Left lung (tissue), 14 donors: ENCODE measurements at places on chromosomes 7 and 10. TPM values are rescaled to one million over a fixed set of nuclear protein-coding genes. Genes with fewer than 3 reads are reported as not detected.

DNA sequence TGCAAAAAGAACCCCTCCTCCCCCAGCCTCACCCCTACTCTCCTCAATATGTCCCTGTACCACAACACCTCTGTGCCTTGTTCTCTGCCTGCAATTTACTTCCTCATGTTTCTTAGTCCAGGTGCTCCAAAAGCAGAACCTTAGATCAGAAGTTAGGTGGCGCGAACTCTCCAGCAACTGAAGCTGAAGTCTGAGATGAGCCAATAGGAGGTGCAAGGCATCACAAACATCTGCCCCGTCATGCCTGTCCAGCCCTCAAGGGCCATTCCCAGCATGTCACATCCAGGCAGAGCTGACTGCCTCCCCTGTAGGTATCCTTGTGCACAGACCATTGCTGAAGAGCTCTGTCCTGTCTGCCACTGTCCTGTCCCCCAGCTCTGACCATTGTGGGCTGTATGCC lies 508.8 kb downstream of the GRID1 start:
- DNase-seq = no peak

DNA sequence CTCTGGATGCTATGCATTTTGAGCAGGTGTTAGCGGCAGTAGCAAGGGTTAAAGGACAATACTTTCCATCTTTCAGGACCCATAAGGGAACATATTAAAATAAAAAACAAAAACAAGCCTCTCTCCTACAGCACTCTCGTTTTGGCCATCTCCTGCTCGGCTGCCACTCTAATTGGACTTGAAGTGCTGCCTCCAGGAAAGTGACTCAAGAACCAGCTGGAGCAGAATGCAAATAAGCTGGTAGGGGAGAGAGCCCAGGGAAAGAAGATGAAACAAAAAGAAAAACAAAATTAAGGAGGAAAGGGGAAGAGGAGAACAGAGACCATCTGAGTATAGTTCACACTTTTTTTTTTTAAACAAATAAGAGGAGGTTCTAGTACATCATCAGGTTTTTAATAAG lies 65.6 kb downstream of the HBP1 start:
- no peak for DNase-seq

DNA sequence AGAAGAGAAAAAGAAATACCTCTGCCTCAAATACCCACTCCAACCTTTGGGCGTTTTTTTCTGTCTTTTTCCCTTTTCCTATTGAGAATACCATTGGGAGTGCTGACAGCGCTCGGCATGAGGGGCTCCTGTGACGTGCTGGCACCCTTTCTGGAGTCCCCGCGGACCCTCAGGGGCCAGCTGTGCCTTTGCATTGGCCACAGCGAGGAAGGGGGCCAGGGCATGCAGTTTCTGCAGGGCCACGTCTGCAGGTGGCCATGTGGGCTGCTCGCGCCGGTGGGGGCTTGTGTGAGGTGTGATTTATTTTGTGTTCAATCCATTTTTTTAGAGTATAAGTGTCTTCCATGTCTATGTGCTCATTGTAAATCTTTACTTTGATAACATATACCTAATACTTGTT lies 57.4 kb downstream of the INPP5A start:
- no peak for DNase-seq

DNA sequence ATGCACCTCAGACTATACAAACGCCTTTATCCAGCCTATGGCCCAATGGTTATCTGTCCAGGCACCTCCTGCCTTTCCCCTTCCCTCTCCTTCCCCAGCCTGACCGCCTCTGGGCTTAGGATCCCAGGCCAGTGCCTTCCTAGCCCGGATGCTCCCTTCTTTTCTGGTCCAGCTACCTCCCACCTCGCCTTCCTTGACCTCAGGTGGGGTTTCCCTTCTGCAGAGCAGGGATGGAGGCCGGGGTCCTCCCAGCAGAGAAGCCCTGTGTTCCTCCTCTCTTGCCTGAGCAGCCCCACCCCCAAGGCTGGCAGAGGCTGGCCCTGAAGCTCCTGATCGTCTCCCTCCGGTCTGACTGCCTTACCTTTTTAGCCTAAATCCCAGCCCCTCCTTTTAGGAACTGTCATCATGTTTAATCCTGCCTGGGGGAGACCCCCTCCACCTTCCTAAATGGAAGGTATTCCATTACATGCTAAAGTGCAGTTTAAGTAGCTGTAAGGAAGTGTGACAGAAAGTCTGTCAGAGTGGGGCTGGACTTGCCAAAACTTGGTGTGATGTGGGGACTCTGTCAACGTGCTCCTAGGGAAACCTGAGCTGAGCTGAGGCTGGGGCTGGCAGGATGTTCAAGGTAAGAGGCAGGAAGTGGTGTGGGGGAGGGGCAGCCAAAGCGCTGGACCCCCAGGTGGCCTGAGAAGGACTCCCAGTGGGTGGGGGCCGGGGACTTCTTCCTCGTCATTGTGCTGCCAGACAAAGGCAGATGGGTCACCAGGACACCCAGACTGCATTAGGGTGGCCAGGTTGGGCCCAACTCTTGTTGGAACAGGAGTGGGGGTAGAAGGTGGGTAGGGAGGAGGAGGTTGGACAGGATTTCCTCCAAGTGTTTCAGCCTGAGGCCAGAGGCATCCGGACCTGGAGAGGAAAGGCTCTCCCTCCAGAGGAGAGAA lies 39.5 kb downstream of the LBX1 start:
- DNase-seq = no peak

KAZALD1 gene
- 11.9 TPM for polyA plus RNA-seq

DNA sequence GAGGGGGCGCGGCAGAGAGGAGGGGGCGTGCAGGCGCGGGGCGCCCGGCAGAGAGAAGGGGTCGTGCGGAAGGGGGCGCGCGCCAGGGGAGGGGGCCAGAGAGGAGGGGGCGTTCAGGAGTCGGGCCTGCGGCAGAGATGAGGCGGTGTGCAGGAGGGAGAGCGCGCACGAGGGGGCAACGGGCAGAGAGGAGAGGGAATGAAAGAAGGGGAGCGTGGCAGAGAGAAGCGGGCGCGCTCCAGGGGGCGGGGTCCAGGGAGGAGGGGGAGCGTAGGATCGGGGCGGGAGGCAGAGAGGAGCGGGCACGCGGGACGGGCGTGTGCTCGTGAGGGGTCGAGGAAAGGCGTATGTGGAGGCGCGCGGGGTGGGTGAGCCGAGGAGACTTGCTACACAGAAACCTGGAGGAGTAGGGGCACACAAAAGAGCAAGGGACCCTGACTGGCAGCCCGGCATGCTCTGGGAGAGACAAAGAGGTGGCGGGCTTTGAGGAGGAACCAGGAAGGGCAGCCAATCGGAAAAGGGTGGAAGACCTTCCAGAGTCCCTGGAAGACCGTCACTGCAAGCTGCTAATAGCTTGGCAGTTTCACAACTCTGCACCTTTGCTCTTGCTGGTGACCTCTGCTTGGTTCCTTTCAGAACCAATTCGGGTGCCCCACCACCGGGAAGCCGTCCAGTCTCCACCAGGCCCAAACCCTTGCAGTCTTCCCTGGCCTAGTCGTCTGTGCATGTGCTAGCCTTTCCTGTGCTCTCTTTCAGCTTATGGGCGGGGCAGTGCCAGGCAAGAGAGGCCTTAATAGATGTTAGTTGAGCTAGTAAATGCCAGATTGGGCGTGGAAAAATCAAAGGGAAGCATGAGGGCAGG lies 639 bp downstream of the DYDC2 start:
- peak; percentile 73 for DNase-seq

CLCN1 gene
- polyA plus RNA-seq = not detected

- DNase-seq = no peak
These were observed 81.7 kb upstream of the ITPRID1 start for GRCh38 chr7:31432176-31432575.

- no peak for DNase-seq
These were observed 54.3 kb downstream of the BMS1 start for GRCh38 chr10:42836771-42837468.

DNA sequence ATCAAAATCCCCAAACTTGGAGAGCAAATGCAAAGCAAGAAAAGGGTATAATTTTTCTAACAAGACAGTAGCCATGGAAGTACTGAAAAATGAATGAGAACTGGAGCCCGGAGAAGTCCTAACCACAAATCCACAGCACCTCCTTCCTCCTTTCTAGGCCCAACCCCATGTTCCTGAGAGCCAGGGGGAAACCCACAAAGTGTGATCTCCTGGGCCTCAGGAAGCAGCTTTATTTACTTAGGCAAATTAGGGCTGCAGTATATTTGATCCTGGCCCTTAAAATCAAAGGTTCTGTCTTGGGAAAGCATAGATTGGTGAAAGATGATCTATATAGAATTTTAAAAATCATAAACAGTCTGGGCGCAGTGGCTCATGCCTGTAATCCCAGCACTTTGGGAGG lies 103.0 kb downstream of the DOCK4 start:
- DNase-seq = no peak

PLPP4 gene
- not detected for polyA plus RNA-seq

DNA sequence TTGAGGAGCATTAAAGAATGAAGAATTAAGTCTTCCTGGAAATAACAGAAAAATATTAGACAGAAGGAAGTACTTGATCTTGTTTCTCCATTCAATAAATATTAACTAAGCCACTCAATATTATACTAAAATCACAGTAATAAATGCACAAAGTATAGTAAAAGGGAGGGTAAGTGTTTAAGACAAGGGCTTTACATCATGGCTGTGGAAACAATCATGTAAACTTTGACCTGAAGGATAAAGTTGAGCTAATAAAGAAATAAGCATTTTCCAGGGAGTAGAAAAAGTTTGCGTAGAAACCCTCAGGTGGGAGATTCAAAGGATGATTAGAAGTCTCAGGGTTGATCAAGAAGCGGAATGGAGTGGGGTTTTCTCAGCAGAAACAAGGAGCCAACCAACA lies 78.2 kb downstream of the SEMA3C start:
- no peak for DNase-seq

CALML3 gene
- polyA plus RNA-seq = 0.43 TPM

DNA sequence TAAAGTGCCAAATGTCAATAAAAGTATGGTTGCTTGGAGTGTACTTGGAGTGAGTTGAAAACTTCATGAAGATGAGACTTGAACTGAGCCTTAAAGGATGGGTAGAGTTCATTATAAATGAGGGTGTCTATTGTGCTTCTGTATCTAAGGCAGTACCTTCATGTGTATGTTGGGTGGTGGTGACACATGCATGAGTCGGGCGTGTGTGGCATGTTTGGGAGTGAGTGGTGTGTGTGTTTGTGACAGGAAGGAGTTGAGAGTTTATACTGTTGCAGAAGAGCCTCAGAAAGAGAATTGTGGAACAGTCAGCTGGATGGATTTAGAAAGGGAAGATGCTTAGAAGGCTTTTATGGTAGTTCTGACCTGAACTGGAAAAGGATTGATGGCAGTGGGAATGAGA lies 6.0 kb upstream of the ZRANB1 start:
- DNase-seq = no peak

- DNase-seq = no peak
These were observed 68.5 kb downstream of the EZH2 start for GRCh38 chr7:148815612-148816011.

- no peak for DNase-seq
These were observed 262.7 kb downstream of the WDR11 start for GRCh38 chr10:121113911-121114310.

DEPP1 gene
- 49.8 TPM for polyA plus RNA-seq

- DNase-seq = no peak
These were observed at the start of gene CLDN15 for GRCh38 chr7:101237206-101238067. Gene CLDN15, minus strand, starts transcription at chr7:101237802. Its CDS starts 221 bp downstream, at chr7:101237581.

HOXA6 gene
- 13.9 TPM for polyA plus RNA-seq

BRAT1 gene
- 33.7 TPM for polyA plus RNA-seq

DNA sequence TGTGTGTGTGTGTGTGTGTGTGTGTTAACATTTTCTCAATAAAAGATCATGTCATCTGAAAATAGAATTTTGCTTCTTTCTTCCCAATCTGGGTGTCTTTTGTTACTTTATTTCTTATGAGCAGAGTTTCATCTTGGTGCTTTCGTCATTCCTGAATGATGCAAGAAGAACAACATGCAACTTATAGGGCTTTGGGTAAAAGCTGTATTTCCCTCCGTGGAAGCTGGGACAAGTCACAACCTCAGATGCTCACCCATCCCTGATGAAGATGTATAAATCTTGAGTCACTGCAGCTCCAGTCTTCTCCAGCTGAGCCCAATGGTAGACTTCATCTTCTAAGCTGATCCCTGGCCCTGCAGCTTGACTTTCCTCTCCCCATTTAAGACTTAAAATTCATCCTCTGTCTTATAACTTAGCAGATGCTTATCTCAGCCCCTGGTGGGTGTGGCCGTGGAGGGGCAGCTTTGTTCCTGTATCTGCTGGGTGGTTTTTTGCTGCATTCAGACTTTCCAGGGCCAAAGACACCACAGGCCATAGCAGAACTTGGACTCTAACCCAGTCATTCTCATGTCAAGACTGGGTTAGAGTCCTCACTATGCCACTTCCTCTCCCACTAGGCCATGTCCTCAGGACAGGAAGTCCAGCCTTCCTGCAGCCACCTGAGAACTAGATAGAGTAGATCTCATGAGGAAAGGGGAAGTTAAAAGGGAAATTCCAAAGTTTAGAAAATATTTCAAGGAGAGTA lies 356.4 kb downstream of the TNS3 start:
- no peak for DNase-seq

- DNase-seq = no peak
These were observed 53.0 kb downstream of the PHYHIPL start for GRCh38 chr10:59229441-59229840.

ANKRD1 gene
- 0.22 TPM for polyA plus RNA-seq

- no peak for DNase-seq
These were observed 37.6 kb downstream of the ANK3 start for GRCh38 chr10:60352105-60352504.

DNA sequence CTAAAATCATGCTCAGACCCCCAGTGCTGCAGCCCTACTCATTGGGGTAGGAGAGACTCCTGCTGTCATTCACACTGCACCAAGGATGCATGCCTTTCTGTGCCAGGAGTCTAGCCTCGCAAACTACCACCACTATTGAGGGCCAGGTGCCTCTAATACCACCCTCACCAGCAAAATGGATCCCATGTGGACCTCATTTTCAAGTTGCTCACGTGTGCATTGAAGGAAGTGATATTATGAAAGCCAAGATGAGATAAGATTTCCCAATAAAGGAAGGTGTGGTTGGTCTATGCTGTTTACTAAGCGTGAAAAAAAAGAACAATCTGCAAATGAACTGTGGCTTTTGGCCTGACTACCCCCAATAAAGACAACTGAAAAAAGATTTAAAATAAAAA lies 7.2 kb upstream of the LAMTOR4 start:
- DNase-seq = no peak

GRCh38 chr7:38507384-38507783 lies 123.8 kb downstream of the AMPH start:
- no peak for DNase-seq

SSC4D gene
- polyA plus RNA-seq = 1.2 TPM

- no peak for DNase-seq
These were observed 30.6 kb downstream of the DNMBP start for GRCh38 chr10:99979066-99979685.

TCAF2 gene
- 3.6 TPM for polyA plus RNA-seq

TEX47 gene
- not detected for polyA plus RNA-seq

CLEC2L gene
- 0.35 TPM for polyA plus RNA-seq

GRID1 gene
- 0.81 TPM for polyA plus RNA-seq

DNA sequence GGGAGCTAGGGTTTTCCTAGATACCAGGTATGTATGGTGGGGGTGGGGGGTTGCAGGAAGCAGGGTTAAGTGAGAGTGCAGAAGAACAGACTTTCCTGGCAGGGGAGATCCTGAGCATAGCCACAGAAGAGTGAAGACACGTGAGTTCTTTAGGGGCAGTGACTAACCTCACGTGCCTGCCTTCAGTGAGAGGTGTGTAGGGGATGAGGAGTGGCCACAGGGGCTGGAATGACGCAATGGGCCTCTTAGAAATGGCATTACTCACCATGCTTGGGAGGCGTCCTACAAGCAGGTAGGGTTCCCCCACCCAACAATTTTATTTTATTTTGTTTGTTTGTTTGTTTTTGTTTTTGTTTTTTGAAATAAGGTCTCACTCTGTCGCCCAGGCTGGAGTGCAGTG lies 698.6 kb upstream of the NRP1 start:
- DNase-seq = no peak

GRCh38 chr7:12921751-12922345 lies 234.4 kb downstream of the ARL4A start:
- DNase-seq = no peak
